ENCODE measurements at places on chromosomes 2 and 18. TPM values are rescaled to one million over a fixed set of nuclear protein-coding genes. Genes with fewer than 3 reads are reported as not detected.

The SULT1C4 gene
- total RNA-seq: 1.6 TPM

The LRP1B gene
- 11.1 TPM for total RNA-seq

The G6PC2 gene
- not detected for total RNA-seq

The SPATS2L gene
- total RNA-seq: 57.8 TPM

The KCNG2 gene
- total RNA-seq: not detected

The TRABD2A gene
- total RNA-seq: 0.60 TPM

The MEP1B gene
- not detected for total RNA-seq

The UGT1A5 gene
- not detected for total RNA-seq

The AKAIN1 gene
- not detected for total RNA-seq

The CRYGD gene
- total RNA-seq: not detected

The ABCG8 gene
- not detected for total RNA-seq

DNA sequence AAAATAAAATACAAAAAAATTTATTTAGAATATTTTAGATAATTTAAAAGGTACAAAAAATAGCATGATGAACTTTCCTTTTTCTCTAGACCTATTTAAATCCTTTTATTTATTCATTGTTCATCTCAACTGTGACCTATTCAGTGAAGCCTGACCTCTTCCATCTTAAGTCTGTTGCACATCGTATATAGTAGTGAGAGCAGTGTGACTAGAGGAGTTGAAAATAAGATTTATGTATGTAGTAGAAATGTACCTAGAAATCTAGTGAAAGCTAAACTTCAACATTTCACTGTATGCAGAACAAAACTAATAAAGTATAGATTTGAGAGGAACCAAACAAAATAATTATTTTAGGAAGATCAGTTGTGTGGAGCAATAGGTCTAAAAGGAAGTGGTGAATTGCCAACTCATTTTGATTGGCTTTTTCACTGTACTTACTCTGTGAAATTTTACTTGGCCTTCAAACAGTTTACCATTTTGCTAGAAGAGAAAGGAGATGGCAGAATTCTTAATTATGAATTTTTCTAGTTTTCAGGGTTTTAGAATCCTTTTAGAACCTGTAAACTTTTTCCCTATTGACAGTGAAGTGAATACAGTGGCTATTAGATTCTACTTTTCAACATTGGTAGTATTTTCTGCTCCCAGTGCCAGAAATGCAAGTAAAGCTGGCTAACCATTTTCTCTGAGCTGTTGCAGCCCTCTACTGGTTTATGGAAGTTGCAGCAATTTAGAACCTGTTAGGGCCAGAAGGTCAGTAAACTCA, 11.0 kb downstream of the ANKRD12 start:
- peaks cover 78% of the 10 kb centered on the region for H3K4me1 ChIP-seq
- no peak overlapping the region for H3K4me3 ChIP-seq
- H3K27ac ChIP-seq: peak overlapping the region; percentile 55
- no peaks in the 10 kb centered on the region for H3K27me3 ChIP-seq

DNA sequence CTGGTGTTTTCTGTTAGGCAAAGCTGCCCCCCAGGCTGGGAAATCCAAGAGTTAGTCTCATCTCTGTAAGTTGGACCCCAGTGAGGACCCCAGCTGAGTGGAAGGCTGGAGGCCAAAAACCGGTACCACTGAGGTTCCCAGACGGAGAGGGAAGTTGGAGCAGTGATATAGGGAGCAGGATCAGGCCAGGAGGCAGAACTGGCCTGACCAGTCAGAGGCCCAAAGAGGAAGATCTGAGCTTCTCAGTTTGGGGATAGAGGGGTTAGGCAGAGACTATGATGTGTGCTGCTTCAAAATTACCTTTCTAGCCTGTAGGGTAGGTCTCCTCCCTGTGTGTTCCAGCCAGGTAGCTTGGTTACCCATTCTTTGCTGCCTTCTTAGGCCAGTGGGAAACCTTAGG, 4.6 kb upstream of the RNF181 start:
- no peaks in the 10 kb centered on the region for H3K36me3 ChIP-seq
- DNase-seq: no peak
- peaks cover 76% of the 10 kb centered on the region for H3K4me1 ChIP-seq
- H3K27ac ChIP-seq: peak overlapping the region; percentile 90
- H3K4me3 ChIP-seq: no peak overlapping the region

DNA sequence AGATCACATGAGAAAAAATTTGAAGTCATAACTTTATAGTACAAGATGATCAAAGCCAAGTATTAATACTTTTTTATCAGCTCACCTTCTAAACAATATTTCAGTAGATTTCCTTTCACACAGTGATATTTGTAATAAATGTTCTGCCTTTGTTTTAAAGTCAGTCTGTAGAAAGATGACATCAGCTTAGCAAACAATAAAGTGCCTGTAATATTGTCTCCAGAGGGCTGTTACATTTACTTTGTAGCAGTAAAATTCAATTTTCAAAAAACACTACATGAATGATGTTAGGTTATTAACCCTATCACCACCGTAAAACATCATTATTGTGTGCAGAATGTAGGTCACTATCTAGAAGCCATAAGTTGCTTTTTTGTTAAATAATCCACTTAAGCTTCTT, 49.6 kb downstream of the ZEB2 start:
- H3K27me3 ChIP-seq: no peaks in the 10 kb centered on the region
- H3K4me1 ChIP-seq: no peaks in the 10 kb centered on the region
- H3K36me3 ChIP-seq: no peaks in the 10 kb centered on the region
- H3K27ac ChIP-seq: no peak overlapping the region

DNA sequence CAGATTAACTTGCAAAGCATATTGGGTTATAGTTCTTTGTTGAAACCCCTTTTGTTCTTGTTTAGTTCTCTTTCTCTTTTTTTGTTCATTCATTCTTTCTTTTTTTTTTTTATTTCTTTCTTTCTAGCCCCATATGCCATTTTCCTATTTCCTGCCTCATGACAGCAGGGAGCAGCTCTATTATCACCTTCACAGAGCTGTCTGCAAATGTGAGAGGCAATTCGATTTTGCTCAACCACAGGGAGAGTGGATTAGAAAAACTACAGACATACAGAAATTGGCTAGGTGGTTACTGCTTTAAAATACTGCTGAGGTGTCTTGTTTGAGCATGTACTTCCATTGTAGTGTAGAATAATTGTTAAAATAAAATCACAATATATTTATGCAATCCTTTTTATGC, 44.2 kb upstream of the TBR1 start:
- H3K27me3 ChIP-seq: no peaks in the 10 kb centered on the region
- DNase-seq: no peak
- H3K4me3 ChIP-seq: no peak overlapping the region
- H3K27ac ChIP-seq: no peak overlapping the region
- peaks cover 4% of the 10 kb centered on the region for H3K4me1 ChIP-seq

DNA sequence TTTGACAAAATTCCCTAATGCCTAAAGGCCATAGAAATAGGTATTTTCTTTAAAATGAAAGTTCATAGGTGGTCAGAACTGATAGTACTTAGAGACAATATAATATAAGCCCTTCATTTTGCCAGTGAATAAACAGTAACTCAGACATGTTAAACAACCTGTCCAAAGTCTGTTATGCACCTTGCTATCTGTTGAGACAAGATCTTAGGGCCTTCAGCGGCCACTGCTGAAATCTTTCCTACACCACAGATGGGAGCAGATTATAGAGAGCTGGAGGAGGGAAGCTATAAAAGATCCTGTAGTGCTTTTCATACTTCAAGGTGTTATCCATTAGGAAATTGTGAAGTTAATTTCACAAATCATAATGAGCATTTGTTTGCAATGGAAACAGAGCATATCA, 13.8 kb downstream of the CERKL start:
- no peak for DNase-seq
- no peak overlapping the region for H3K27ac ChIP-seq
- no peaks in the 10 kb centered on the region for H3K36me3 ChIP-seq
- no peaks in the 10 kb centered on the region for H3K27me3 ChIP-seq
- H3K4me1 ChIP-seq: no peaks in the 10 kb centered on the region

GRCh38 chr18:35443434-35443833, 54.3 kb downstream of the INO80C start:
- no peaks in the 10 kb centered on the region for H3K4me1 ChIP-seq
- DNase-seq: no peak
- no peak overlapping the region for H3K4me3 ChIP-seq
- H3K27me3 ChIP-seq: no peaks in the 10 kb centered on the region

- H3K27ac ChIP-seq: no peak overlapping the region
- no peaks in the 10 kb centered on the region for H3K36me3 ChIP-seq
- H3K27me3 ChIP-seq: no peaks in the 10 kb centered on the region
- no peak for DNase-seq
- H3K4me3 ChIP-seq: no peak overlapping the region
- H3K4me1 ChIP-seq: no peaks in the 10 kb centered on the region
Measured at GRCh38 chr18:44636241-44636640, 44.4 kb upstream of the SETBP1 start.

- DNase-seq: no peak
- H3K36me3 ChIP-seq: peaks cover 38% of the 10 kb centered on the region
- no peak overlapping the region for H3K27ac ChIP-seq
- H3K4me3 ChIP-seq: no peak overlapping the region
- peaks cover 3% of the 10 kb centered on the region for H3K4me1 ChIP-seq
Measured at GRCh38 chr2:239048736-239049135, 200.9 kb downstream of the TWIST2 start.
